ENCODE measurements at places on chromosomes 6 and 20.

DNA sequence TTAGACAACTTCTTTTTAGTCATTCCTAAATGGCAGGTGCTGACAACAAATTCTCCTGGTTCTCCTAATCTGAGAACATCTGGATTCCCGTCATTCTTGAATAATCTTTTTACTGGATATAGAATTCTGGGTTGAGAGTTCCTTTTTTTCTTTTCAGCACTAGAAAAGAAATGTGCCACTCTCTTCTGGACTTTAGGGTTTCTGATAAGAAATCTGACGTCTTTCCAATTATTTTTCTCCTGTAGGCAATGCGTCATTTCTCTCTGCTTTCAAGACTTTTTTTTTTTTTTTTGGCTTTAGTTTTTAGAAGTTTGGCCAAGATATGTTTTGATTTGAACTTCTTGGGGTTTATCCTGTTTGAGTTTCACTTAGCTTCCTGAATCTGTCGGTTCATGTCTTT is 66.1 kb upstream of the RNF24 start:
- DNase-seq = no peak

DNA sequence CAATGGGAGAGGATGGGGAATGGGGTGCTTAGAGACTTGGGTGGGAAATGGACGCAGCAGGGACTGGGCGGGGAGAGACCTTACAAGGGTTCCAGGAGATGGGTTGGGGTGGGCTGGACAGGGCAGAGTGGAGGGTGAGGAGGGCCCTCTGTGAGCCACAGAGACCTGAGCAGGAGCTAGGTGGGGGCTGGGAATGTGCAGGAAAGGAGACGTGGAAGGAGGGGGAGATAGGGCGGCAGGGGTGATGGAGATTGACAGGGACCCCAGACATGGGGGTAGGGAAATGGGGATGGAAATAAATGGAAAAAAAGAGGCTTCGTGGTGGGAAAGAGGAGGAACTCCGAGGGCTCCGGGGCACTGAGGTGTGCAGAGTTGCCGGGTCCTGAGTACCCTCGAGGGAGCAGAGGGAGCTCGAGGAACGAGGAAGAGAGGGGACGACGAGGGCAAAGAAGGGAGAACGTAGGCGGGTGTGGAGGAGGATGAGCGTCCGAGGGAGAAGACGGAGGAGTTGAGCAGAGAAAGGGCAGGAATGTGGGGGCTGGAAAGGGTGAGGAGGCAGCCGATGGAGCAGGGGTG is 2.0 kb upstream of the CTCFL start:
- no peak for DNase-seq

GRCh38 chr6:134546962-134547645 is 229.2 kb upstream of the SGK1 start:
- no peak for DNase-seq

DNA sequence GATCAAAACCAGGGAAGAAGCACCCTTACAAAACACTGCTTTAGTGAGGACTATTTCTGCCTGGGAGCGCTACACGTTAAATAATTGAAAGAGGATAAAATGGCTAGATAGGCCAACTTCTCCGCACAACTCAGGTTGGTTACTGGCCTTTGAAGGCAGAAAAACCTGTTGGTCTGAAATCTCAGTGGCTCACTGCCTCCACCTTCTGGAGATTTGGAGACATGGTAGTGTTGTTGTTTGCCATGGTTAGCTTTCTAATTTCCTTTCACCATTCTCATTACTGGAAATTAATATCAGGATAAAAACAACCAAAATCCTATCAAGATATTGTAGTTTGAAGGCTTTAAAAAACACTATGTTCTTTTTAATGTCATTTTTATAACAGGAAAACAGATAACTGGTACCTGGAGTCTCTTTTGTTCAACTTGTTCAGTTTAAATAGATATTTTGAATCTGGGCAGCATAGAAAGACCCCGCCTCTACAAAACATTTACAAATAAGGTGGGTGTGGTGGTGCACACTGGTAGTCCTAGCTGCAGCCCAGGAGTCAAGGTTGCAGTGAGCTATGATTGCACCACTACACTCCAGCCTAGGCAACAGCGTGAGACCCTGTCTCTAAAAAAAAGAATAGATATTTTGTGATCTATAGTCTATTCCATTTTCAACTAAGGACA is 27.5 kb upstream of the BCLAF1 start:
- peak; percentile 75 for DNase-seq

- DNase-seq = no peak
Measured at GRCh38 chr6:167410462-167410861, 85.6 kb downstream of the TTLL2 start.

- peak; percentile 36 for DNase-seq
Measured at GRCh38 chr6:24064106-24064505, 61.9 kb upstream of the NRSN1 start.

DNA sequence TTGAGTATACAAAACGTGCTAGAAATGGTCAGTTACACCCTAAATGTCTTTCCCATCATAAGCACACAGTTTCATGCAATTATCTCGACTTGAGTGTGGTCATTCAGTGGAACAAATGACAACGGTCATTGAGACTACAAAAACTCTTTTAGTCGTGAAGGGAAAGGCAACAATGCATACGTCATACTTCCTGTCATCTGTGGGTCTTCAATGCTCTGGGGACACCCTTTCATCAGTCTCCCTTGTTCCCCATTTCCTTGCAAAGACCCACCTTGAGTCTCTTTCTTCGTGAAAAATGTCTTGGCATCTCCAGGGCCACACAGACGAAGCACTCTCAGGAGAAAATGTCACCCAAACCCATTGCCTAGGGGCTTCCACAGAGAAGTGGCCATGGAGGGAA is 238.5 kb downstream of the GMPR start:
- no peak for DNase-seq

- DNase-seq = no peak
Measured at GRCh38 chr20:21232546-21233280, 70.4 kb upstream of the XRN2 start.

- no peak for DNase-seq
Measured at GRCh38 chr6:77205936-77206335, 257.4 kb downstream of the HTR1B start.

GRCh38 chr6:46923476-46923875 is 1.7 kb upstream of the ADGRF5 start:
- no peak for DNase-seq

DNA sequence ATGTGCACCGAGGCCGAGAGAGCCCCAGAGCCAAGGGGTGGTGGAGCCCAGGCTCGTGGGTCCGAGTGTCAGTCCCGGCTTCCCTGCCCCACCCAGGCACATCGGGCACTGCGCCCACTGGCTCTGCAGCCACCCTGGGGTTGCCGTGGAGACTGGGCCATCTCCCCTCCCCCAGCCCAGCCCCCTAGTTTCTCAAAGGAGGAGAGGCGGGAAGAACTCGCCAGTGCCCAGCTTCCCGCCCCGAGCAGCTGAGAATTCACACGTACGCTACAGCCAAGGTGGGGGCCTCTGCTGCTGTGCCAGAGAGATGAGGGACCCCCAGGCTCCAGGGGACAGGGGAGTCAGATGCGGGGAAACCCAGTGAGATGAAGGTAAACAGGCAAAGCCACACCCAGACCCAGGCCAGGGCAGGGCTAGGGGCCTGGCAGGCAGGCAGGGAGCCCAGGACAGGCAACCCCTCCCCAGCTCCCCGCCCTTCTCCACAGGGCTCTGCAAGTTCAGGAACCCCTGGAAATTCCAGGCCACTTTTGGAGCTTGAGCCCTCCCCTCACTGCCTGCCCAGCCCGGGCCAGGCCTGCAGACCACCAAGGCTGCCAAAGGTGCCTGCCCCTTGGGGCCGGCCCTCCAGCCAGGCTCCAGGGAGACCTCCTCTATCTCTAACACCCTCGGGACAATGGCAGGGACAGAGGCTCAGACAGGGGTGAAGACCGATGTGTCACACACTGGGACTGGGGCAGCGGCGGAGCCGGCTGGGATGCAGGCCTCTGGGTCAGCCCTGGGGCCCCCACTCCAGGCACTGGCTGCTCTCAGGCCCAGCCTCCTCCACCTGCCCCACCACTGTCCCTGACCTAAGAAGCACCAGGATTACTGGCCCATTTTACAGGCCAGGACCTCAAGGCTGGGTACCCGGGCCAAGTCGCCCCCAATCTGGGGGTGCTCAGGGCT is 6.0 kb downstream of the LAMA5 start:
- no peak for DNase-seq

GRCh38 chr6:137542713-137543112 is 48.5 kb upstream of the OLIG3 start:
- no peak for DNase-seq

DNA sequence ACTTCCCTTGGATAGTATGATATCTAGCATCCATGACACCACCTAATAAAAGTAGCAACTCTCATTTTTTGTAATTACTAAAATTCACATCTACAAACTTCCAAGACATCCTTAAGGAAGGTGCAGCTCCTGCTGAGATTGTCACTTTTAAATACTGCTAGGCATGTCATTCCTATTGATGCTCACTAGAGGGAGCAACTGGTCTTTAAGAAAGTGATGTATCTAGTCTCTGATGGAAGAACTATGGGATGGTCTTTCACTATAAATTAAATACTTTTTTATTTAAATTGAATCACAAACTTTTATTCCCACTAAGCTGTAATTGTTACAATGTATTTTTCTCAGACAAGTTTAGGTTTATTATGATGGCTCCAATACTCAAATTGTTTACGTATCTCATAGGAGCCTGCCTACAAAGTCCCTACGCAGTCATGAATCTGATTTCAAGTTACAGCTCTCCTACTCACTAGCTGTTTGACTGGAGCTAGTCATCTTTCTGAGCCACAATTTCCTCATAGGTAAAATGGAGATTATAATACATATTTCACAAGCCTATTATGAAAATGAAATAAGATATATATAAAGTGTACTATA is 8.1 kb upstream of the TSPYL1 start:
- peak; percentile 63 for DNase-seq

DNA sequence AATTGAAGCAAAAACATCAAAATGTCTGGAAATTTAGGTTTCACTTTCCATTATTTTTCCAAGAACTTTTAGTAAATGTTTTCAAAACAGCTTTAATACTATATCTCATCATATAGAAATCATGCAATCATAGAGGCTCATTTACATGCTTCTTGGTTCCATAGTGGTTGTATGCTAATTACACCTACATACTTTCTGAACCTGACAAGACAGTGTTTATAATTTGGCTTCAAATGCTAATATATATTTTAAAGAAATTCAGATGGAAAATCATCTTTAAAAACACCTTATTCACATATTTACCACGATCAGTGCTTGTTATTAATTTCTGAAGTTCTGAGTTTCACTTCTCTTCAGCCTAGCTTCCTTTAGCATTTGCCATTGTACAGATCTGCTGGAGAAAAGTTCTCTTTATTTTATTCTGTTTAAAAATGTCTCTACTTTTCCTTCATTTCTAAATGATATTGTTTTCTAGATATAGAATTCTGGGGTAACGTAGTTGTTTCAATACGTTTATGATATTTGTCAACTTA is 89.9 kb downstream of the PLCB1 start:
- no peak for DNase-seq

- DNase-seq = no peak
Measured at GRCh38 chr20:59135093-59135492, 28.5 kb upstream of the ZNF831 start.

- DNase-seq = no peak
Measured at GRCh38 chr6:27617700-27618689, 145.1 kb upstream of the ZNF184 start.

DNA sequence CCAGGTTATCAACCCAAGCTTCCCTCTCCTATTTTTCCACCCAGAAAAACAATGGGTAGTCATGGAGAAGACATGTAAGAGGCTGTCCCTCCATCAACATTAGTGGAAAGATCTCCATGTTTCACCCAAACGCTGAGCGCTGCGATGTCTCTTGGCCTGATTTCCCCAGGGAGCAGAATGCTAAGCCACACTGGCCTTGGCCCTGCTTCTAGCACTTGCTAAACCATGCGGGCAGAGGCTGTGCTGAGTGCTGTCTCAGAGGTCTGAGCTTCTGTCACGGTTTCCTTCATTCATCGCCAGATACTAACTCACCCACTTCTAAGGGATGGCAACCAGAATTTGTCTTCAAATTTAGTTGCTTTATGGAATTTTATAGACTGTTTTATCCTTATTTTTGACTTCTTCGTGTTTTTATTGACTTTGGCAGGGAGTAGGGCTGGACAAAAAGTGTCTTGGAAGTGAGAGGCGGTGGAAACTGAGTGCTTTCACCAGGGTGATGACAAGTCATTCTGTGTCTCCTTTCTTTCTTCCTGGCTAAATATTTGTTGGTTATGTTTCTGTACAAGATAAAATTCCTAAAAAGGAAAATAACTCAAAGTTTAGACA is 181.4 kb upstream of the UST start:
- DNase-seq = no peak

DNA sequence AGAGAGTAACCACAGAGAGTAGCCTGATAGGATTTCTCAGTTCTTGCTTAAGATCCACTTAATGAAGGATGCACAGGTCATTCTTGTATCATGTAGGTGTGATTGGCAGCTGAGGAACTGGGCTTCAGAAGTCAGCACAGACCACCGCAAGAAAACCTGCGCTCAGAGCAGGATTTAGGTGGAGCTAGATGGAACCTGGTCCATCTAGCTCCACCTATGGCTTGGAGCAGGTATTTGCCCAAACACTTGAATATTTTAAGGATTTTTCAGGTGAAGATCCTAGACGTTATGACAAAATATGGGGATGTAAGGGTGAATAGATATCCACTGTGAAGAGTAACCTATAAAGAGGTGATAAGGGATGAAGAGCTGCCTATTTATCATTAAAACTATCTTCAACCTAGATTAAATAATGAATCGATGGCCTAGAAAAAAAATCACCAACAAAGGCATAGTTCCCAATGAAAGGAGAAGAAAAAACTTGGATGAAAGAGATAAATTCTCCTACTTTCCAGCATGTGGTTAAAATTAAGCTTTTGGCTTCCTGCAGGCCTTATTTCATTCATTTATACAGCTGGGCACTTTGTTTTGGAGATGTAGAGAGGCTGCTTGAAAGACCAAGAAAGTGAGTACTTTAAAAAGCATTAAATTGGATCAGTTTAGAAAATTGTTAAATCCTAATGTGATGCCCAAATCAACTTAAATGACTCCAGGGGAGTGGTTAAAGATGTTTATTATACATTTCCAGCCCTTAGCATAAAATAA is 778.4 kb upstream of the GJE1 start:
- no peak for DNase-seq

GRCh38 chr20:4635342-4635741 is 86.4 kb upstream of the PRND start:
- DNase-seq = no peak

DNA sequence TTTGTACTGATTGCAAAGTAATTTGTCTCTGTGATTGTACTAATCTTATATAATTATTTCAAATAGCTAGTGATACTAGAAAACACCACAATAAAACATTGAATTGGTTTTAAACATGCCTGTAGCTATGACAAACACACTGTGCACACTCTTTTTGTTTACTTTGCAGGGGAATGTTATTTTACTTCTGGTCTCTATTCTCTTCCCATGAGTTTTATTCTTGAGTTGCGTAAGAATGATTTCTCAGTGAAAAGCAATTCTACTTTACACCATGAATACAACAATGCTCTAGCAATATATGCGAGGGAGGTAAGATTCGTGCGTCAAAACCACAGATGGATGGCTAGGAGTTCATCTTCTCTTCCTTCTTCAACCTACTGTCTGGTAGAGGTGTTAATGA is 68.4 kb upstream of the PHACTR1 start:
- DNase-seq = no peak

GRCh38 chr20:58586565-58587093 is 64.5 kb upstream of the STX16 start:
- no peak for DNase-seq

Data from midbrain (tissue), 1 donor.